ENCODE measurements at places on chromosomes 2 and 18.

DNA sequence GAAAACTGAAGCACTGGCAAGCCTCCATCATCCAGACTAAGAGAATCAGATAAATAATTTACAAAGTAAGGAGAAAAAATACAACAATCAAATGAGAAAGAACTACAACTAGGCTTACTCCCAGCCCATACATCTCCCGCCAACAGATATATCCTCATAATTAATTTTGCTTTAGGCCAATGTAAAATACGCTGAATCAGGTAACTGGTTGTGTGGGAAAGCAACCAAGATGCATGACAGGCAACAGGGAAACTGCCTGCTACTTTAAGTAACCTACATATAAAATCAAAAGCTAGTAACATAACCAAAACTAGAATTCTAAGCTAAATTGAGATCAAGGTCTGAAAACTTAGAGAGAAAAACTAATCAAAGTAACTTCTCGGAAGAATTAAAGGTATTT is 21.5 kb downstream of the PRPF40A start:
- no peaks in the 10 kb centered on the region for H3K36me3 ChIP-seq
- peak overlapping the region; percentile 24 for H3K27ac ChIP-seq
- DNase-seq, result no peak
- H3K27me3 ChIP-seq, result no peaks in the 10 kb centered on the region
- H3K4me3 ChIP-seq, result no peak overlapping the region
- H3K4me1 ChIP-seq, result peaks cover 22% of the 10 kb centered on the region

- no peak overlapping the region for H3K4me3 ChIP-seq
- DNase-seq, result no peak
- H3K36me3 ChIP-seq, result peaks cover 9% of the 10 kb centered on the region
- no peak overlapping the region for H3K27ac ChIP-seq
- peaks cover 28% of the 10 kb centered on the region for H3K27me3 ChIP-seq
These were observed 33.1 kb downstream of the CHN1 start for GRCh38 chr2:174971868-174972781.

- H3K4me1 ChIP-seq, result no peaks in the 10 kb centered on the region
- DNase-seq, result no peak
- no peak overlapping the region for H3K4me3 ChIP-seq
- no peaks in the 10 kb centered on the region for H3K36me3 ChIP-seq
- H3K27ac ChIP-seq, result no peak overlapping the region
These were observed 47.0 kb upstream of the RALBP1 start for GRCh38 chr18:9428301-9428706.

GRCh38 chr2:39608686-39609441 is 56.9 kb upstream of the TMEM178A start:
- no peak overlapping the region for H3K27ac ChIP-seq
- no peak overlapping the region for H3K4me3 ChIP-seq
- no peaks in the 10 kb centered on the region for H3K36me3 ChIP-seq
- no peak for DNase-seq
- H3K27me3 ChIP-seq, result peaks cover 54% of the 10 kb centered on the region

GRCh38 chr2:100677611-100678185 is 114.9 kb downstream of the PDCL3 start:
- no peak overlapping the region for H3K27ac ChIP-seq
- DNase-seq, result no peak
- H3K27me3 ChIP-seq, result no peaks in the 10 kb centered on the region
- H3K36me3 ChIP-seq, result no peaks in the 10 kb centered on the region
- peaks cover 5% of the 10 kb centered on the region for H3K4me1 ChIP-seq

- DNase-seq, result no peak
- H3K4me1 ChIP-seq, result no peaks in the 10 kb centered on the region
- no peaks in the 10 kb centered on the region for H3K27me3 ChIP-seq
- H3K27ac ChIP-seq, result no peak overlapping the region
- peaks cover 2% of the 10 kb centered on the region for H3K36me3 ChIP-seq
- H3K4me3 ChIP-seq, result no peak overlapping the region
These were observed 639.2 kb upstream of the CDH2 start for GRCh38 chr18:28816155-28816554.

GRCh38 chr2:200418399-200418798 is 91.5 kb downstream of the KCTD18 start:
- no peaks in the 10 kb centered on the region for H3K27me3 ChIP-seq
- H3K27ac ChIP-seq, result no peak overlapping the region
- no peak overlapping the region for H3K4me3 ChIP-seq
- DNase-seq, result no peak
